ENCODE measurements at places on chromosomes 6 and 20.

DNA sequence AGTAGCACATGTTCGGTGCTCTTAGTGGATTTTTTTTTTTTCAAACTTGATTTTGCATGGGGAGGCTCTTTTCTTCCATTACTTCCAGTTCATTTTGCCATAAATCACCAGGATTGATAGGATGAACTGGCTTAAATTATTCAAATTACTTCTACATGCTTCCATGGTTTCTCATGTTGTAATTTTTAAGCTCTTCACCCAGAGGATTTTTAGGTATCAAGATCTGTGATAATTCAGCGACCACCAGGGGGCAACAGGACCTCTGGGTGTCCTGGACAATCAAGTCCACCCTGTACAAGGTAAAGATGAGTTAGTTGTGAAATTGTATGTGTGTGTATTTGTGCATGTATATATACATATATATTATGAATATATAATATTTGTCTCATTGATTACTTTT is 4.2 kb upstream of the EPHA7 start:
- no peak for DNase-seq

- DNase-seq, result no peak
Measured at GRCh38 chr6:106383573-106383972, 23.1 kb downstream of the CRYBG1 start.

DNA sequence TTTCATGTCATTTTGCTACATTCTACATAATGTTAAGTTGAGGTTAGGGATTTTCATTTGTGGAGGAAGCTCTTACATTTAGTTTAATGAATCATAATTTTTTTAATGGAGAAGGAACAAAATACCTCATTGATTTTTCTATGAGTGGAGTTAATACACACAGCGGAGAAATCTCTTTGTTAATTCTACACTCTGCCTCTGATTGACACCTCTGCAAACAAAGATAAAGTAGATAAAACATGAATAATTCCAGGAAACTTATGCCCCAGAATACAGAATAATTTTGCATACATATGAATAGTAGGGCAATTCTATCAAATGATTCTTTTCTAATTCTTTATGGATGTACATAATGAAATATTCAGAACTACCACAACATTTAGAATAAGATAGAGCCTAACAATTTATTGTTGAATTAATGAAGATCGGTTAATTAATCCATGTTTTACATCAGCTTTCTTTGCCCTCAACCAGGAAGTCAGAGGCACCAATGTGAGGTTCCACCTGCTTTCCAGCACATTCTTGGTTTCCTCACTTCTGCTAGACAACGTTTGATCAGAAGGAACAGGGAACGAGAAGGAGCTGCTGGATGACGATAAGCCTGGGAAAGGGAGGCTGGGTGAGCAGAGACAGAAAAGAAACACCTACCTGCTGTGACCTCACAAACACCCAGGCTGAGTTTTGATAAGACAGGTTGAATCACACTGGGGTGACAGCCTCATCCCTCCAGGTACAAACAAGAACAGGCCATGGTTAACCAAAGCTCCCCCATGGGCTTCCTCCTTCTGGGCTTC is 4.3 kb downstream of the OR2H1 start:
- no peak for DNase-seq

DNA sequence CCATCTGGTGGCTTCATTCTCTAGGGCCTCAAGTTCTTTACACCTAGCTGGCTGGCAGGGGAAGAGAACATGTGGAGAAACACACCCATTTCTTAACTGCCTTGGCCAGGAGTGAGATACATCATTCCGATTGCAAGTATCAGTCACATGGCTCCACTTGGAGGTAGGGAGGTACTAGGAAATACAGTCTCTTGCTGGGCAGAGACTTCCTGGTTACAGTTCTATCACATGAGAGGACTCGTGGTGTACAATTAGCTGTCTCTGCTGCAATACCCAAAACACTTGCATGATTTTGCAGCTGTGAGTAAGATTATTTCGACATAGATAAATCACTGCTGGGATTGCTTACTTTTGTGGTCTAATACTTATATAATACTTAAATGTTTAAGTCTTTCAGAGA is 51.1 kb downstream of the GTF2H5 start:
- DNase-seq, result no peak

- no peak for DNase-seq
Measured at GRCh38 chr6:33073431-33073871, at the start of gene HLA-DPA1. Gene HLA-DPA1, minus strand, starts transcription at chr6:33073649.

DNA sequence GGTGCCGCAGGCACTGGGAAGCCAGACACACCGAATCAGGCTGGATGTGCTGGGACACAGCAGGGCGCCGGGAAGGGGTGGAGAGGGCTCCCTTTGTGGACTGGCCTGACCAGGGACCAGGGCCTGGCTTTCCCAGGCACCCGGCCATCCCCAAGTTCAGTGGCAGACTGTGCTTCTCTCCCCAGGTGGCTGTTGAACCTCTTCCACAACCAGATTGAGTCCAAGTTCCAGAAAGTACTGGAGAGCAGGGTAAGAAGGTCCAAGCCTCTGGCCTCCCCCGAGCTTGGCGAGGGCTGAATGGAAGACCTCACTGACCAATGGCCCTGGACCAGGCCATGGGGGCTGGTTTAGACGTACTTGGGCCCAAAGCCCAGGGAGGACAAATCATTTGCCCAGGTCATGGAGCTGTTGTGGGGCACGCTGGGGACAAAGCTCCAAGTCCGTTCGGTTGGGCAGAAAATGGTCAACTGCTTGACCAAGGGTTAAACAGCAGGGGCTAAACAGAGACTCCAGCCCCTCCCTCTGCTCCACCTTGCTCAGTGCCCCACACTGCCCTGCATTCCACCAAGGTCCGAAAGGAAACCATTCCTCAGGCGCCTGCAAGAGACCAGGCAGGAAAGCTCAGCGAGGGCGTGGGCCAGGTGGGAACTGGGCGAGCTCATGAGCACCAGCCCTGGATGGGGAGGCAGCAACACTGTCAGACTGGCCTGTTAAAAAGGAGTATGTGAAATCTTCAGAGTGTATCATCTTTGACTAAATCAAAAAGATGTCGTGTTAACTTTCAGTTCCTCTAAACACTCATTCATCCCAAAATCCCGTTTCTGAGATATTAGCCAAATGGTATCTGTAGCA is 9.1 kb downstream of the LBP start:
- no peak for DNase-seq
